ENCODE measurements at places on chromosomes 6 and 20.

DNA sequence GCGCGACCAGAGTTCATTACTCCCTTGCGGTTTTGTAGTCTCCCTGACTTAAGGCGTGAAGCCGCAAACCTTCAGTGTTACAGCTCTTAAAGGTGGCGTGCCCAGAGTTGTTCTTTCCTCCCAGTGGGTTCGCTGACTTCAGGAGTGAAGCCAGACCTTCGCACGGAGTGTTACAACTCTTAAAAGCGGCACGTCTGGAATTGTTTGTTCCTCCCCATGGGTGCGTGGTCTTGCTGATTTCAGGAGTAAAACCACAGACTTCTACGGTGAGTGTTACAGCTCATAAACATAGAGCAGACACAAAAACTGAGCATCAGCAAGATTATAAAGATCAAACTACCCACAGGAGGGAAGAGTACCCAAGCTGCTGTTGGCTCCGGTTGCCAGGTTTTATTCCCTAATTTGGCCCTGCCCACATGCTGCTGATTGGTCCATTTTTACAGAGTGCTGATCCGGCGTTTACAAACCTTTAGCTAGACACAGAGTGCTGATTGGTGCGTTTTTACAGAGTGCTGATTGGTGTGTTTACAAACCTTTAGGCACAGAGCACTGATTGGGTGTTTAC, 10.4 kb downstream of the TMEM14C start:
- no peak for DNase-seq

DNA sequence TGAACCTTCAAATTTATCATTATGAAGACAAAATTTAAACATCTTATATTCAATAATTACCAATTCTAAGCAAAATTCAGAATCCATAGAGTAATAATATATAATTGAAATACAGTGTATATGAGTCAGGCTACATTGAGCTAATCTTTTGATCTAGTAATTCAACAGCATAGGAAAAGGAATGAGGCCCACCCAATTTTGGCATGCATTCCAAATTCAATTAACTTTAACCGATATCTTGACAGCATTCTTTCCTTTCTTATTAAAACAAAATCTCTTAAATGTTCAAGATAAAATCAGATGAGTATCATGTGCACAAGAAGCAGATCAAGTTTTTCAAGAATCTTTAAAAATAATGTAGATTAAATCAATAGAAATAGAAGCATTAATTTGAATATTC, 132.9 kb upstream of the QKI start:
- DNase-seq, result no peak

DNA sequence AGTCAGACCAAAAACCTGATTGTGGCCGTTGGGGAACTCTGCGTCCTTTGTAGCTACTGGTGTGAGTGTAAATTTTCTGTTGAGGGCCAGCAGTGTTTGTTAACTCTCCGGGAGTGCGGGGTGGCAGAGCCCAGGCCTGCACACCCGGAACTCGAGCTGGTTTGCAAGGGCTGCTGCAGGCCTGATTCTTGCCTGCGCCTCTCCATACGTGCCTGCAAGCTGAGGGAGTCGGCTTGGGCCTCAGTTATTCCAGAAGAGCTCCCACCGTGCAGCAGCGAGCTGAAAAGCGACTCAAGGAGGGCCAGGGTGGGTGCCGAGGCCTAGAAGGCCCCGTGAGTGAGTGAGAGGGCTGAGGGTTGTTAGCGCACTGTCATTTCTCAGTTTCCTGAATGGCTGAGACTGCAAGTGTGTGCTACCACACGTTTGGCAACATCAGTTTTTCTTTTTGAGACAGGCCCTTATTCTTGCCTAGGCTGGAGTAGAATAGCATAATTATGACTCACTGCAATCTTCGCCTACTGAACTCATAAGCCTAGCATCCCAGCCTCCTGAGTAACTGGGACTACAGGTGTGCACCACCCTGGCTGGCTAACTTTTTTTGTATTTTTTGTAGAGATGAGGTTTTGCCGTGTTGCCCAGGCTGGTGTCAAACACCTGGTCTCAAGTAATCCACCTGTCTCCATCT, 33.9 kb upstream of the KIF13A start:
- DNase-seq, result no peak

DNA sequence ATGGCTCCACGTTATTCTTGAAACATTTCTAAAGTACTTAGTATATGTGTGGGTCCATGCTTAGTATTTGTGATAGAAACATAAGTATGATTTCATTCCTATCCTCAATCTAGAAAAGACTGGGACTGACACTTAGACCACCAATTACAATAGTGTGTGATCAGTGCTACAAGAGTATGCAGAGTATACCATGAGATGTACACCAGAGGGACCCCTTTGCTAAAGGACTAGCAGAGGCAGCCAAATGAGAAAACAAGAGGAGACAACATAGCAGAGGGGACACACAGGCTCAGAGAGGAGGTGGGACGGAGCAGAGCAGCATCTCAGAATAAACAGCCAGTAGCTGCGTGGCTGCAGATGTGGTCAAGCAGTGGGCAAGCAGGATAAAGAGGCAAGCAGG, 21.0 kb downstream of the RMND1 start:
- no peak for DNase-seq

GRCh38 chr6:158026901-158027589, 45.4 kb downstream of the SYNJ2 start:
- no peak for DNase-seq

DNA sequence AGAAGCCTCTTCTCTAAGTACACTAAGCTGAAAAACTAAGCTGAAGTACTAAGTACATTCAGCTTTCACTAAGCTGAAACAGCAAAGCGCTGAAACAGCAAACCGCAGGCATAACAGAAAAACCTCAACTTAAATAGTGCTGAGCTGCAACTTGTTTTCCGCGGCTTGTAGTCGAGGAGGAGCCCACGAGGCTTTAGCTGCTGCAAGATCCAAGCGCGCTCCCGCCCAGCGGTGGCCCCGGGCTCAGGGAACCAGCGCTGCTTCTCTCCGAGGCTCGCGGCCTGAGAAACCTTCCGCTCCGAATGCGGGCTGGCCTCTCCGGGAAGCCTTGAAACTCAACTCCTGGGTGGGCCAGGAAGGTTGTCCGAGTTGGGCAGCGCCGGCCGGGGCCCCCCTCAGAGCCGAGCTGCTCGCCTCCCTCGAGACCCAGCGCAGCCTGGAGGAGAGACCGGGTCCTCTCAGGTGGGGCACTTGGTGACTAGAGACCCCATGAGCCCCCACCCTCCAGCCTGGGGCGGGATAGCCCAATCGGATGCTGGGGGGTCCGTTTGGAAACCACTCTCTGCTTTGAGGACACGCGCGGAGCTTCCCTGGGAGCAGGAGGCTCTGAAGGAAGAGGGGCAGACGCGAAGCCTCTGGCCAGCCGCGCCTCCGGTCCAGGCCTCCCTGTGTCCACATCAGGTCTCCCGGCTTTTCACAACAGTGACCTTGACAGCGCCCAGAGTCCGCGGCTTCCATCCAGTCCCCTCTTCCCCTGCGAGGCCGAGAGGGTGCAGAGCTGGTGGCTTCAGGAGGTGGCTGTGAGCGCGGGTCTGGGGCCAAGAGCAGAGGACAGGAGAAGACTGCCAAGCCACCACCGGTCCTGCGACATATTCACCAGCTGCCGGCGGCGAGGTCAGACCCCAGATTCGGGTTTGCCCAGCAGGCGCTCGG, 38.1 kb upstream of the HLA-E start:
- DNase-seq, result peak; percentile 77

GRCh38 chr6:63597141-63598048, 25.1 kb downstream of the LOC128125822 start:
- DNase-seq, result no peak

Measured in activated CD4-positive, alpha-beta T cell treated with anti-CD3 and anti-CD28 coated beads, Interleukin-2, amount 50 U/mL, for 16 hours (primary cell).